ENCODE measurements at places on chromosomes 3 and 15.
A peak's percentile ranks its signal among the peaks of the same experiment; 100 is the strongest.

GRCh38 chr15:28003302-28004037 is 95.6 kb downstream of the OCA2 start:
- DNase-seq: no peak

DNA sequence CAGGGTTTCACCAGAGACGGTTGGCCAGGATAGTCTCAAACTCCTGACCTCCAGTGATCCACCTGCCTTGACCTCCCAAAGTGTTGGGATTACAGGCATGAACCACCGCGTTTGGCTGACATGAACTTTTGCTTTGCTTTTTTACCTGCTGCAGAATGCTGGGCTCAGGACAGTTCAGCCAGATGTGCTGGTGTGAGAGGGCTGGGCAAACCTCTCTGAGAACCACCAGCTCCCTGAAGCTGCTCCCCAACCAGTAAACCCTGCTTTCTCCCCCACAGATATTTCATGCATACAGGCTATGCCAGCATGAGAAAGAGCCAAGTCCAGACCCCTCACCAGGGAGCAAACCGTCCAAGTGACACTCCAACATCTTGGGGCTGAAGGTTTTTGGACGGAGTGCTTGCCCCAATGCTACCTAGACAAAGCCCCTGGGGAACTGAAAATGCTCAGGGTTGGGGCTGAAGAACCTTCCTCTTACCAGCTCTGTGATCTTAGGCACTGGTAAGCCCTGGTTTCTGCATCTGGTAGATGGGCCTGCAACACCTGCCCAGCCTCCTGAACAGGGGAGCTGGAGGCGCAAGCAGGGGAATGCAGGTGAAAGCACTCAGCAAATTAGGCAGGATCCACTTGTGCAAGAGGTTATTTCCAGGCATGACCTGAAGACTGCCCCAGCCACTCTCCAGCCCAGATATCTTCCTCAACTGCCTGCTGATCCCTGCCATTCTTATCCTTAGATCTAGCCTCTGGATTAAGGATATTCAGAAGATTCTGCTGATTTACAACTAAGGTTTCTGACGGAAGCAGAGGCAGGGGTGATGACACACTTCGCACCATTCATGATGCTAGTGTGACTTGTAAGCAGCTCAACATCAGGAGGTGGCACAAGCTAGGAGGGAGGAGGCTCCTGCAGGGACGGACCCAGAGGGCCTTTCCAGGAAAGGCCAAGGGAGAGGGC is 78.8 kb downstream of the TLE3 start:
- no peak for DNase-seq

DNA sequence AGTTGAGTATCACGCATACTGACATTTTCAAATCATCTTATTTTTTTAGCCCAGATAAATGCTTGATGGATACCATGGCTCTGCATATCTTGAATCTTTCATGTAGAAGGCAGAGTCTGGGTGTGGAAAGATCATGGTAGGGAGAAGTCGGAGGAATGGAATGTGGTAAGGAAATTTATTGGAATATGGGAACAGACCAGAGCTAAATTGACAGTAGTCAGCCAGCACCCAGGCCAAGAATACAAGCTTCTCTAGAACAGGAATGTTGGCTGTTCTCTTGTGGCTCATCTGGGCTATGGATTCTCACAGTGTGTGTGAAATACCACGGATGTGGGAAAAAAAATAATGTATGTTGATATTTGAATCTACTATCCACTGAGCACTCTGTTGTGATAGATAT is 305.7 kb upstream of the COL8A1 start:
- no peak for DNase-seq

DNA sequence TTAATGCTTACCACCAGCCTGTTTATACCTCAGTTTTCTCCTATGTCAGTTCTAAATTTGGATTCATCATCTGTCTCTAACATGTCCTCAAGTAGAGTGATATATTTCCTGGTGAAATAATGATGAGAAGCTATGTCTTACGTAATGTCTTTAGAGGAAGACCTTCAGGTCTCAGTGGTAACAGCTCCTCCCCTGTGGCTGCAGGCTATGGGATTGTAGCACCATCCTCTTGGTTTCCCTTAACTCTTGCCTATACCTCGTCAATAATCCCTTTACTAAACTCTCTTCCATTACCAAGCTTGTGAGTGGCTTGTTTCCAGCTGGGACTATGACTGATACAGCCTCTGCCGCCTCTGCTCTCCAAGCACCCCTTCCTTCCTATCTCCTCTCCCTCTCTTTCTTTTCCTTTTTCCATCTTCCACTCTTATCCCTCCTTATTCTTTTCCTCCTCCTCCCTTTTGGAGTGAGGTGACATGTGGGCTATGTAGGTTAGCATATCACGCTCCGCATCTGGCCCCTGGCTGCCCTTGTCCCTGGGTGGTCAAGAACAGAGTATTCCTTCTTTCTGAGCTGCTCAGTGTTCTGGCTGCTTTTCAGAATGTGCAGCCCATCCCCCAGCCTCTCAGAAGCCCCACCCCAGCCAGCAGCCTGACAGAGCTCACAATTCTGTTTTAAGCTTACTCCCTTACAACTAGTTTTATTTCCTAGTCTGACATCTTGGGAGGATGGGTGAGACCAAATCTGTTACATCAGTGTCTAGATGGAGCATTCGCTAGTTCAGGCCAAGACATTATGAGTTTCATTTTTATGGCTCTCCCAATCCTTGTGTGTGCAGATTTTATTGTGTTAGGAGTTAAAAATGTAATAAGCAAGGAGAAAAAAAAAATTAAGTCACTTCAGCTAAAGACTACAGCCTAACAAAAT is 75.0 kb upstream of the RNU6-1 start:
- no peak for DNase-seq

DNA sequence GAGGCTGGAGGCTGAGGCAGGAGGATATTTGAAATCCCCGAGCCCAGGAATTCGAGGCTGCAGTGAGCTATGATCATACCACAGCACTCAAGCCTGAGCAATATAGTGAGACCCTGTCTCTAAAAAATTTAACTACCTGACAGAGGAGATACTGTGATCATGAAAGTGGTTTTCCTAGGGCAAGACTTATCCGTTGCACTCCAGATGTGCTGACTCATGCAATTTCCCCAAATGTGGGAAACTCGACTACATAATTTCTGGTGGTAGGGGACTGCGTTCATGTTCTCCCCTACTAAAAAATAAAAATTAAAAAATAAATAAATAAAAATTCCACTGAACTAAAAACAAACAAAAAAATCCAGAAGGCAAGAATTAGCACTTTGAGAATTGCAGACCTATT is 271.7 kb downstream of the SHQ1 start:
- no peak for DNase-seq

- DNase-seq: no peak
Measured at GRCh38 chr15:70569714-70570231, 193.6 kb downstream of the UACA start.

DNA sequence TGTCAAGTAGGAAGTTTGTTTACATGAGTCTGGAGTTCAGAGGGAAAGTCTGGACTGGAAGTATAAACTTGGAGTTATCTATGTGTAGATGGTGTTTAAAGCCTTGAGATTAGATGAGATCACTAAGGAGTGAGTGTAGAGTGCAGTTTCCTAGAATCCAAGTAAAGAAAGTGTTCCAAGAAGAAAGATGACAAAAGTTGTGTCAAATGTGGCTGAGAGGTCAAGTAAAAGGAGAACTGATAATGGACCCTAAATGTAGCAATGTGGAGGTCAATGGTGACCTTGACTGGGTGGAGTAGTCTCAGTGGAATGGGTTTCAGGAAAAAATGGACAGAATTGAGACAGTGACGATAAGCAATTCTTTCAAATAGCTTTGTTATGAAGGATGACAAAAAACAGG is 39.9 kb upstream of the ULK4 start:
- DNase-seq: no peak

GRCh38 chr15:83764201-83764838 is 110.4 kb downstream of the ADAMTSL3 start:
- DNase-seq: no peak

GRCh38 chr3:52123106-52123725 is 31.0 kb downstream of the POC1A start:
- DNase-seq: peak; percentile 60

- DNase-seq: no peak
Measured at GRCh38 chr3:139225548-139225947, 118.3 kb upstream of the MRPS22 start.

- no peak for DNase-seq
Measured at GRCh38 chr15:31470756-31471155, 144.1 kb downstream of the KLF13 start.

DNA sequence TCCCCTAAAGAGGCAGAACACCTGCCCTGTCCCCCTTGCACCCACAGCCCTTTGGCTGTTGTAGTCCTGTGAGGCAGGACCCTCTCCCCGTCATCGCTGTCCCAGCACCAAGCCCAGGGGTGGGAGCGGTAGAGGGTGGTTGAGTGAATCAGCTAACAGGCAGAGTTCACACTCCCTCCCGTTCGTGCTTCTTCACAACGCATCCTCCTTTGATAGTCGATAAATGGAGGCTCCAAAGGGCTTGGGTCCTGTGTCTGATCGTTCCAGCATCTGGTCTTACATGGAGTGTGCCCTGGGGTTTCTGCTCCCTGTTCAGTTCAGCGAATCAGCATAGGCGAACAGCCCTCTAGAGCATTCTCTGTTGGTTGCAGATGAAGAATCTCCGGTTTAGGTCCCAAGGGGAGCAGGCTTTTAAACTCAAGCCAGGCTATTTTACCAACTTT is 820 bp upstream of the HMCES start:
- no peak for DNase-seq

- DNase-seq: no peak
Measured at GRCh38 chr3:41137686-41138111, 61.6 kb upstream of the CTNNB1 start.

- no peak for DNase-seq
Measured at GRCh38 chr3:115727135-115727534, 103.8 kb downstream of the GAP43 start.

DNA sequence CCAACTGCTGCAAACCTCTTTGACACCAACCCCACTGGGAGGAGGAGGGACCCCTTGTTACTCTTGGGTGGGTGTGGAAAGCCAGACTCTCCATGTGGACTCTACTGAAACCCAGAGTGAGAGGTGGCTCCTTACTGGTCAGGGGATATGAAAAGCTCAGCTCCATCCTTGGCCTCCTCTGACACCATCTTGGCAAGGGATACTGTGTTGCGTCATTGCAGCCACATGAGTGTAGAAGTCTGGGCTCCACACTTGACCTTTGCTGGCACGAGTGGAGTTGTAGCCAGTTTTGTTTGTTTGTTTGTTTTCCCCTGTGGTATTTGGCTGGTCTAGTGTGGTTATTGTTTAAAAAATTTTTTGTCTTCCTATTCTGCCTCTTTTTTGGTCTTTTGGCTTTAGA is 289.1 kb downstream of the GAP43 start:
- no peak for DNase-seq

- DNase-seq: no peak
Measured at GRCh38 chr15:77598644-77599043, 34.1 kb downstream of the LINGO1 start.

- DNase-seq: no peak
Measured at GRCh38 chr3:14616606-14617507, 34.7 kb upstream of the CCDC174 start.

DNA sequence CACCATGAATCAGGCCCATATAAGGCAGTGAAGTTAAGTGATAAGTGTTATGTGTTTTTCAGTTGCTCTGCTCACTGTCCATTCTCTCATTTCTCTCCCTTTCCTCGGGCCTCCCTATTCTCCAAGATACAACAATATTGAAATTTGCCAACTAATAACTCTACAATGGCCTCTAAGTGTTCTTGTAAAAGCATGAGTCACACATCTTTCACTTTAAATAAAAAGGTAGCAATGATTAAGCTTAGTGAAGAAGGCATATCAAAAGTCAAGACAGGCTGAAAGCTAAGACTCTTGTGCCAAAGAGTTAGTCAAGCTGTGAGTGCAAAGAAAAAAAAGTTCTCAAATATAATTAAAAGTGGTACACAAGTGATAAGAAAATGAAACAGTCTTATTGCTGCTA is 675.4 kb downstream of the OTOL1 start:
- DNase-seq: no peak

GRCh38 chr3:160455846-160456245 is 6.3 kb upstream of the TRIM59 start:
- DNase-seq: no peak

GRCh38 chr3:80439490-80439889 is 671.7 kb upstream of the ROBO1 start:
- no peak for DNase-seq

DNA sequence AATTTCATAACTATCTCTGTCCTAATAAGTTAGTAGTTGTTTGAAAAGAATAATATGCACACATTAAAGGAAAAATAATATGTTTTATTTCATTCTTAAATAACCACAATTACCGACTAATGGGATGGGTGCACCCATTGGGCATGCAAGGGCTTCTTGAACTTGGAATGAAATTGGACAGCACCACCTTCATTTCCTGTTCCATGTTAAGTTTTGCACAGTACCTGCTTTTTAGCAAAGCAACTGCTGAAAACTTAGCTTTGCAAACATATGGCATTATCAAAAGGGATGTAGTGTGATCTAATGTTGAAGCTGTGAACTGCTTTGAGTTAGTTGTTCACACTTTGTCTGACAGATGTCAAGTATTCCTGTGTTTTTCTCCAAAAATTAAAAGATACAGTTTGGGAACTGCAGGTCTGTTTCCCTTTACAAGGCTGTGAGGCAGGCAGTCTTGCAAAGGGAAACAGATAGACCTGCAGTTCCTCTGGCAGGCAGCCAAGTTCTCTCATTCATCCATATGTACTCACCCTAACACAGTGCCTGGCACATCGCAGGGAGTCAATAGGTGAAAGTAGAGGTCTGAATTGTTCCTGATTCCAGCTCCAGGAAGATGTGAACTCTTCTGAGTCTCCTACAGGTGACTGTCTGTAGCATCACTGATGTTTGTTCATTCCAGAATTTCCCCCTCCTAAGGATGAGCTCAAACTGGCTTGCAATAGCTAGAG is 64.3 kb upstream of the GOLGA8B start:
- no peak for DNase-seq

DNA sequence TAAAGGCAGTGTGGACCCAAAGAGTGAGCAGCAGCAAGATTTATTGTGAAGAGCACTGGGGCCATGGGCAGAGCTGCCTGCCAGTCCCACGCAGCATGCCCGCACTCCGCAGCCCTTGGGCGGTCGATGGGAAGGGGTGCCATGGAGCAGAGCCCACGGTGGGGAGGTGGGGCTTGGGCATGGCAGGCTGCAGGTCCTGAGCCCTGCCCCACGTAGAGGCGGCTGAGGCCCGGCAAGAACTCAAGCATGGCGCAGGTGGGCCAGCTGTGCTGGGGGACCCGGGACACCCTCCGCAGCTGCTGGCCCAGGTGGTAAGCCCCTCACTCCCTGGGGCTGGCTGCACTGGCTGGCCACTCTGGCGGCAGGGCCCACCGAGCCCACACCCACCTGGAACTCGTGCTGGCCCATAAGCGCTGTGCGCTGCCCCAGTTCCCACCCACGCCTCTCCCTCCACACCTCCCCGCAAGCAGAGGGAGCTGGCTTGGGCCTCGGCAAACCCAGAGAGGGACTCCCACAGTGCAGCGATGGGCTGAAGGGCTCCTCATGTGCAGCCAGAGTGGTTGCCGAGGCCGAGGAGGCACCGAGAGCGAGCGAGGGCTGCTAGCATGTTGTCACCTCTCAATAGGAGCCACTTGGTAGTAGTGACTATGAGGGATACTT is 1218.8 kb upstream of the EPHA6 start:
- no peak for DNase-seq

GRCh38 chr3:122415762-122416654 is at the start of gene WDR5B:
Gene WDR5B, minus strand, starts transcription at chr3:122416062. Its CDS starts 534 bp downstream, at chr3:122415528.
- peak; percentile 96 for DNase-seq

- DNase-seq: no peak
Measured at GRCh38 chr15:63251701-63252100, 25.7 kb upstream of the APH1B start.

- DNase-seq: no peak
Measured at GRCh38 chr3:71102111-71102983, 481.2 kb downstream of the FOXP1 start.

- DNase-seq: no peak
Measured at GRCh38 chr3:151362751-151363174, 21.8 kb downstream of the P2RY12 start.

All from activated CD4-positive, alpha-beta T cell treated with anti-CD3 and anti-CD28 coated beads for 24 hours (primary cell).